ENCODE measurements at places on chromosomes 1 and 21. TPM values are rescaled to one million over a fixed set of nuclear protein-coding genes. Genes with fewer than 3 reads are reported as not detected.

Gene MRPL24
- total RNA-seq = 69.2 TPM

Gene C1orf94
- total RNA-seq = not detected

Gene PIGR
- total RNA-seq = under 0.01 TPM

Gene C8A
- not detected for total RNA-seq

Gene S100A5
- total RNA-seq = not detected

Gene HSD3B2
- not detected for total RNA-seq

Gene SLC1A7
- total RNA-seq = 0.58 TPM

Gene AMY2B
- total RNA-seq = 1.5 TPM

Gene GBP7
- total RNA-seq = not detected

Gene TINAGL1
- 742 TPM for total RNA-seq

Gene GJA5
- 3.7 TPM for total RNA-seq

Gene CFHR4
- total RNA-seq = not detected

Gene LCE2C
- not detected for total RNA-seq

Gene IPO9
- total RNA-seq = 18.3 TPM

Gene FNBP1L
- 22.0 TPM for total RNA-seq

Gene SPRR2B
- total RNA-seq = not detected

Gene PBX1
- 11.3 TPM for total RNA-seq

Gene OR10K2
- total RNA-seq = not detected

Gene CBR3
- 15.9 TPM for total RNA-seq

Gene CEP104
- total RNA-seq = 17.8 TPM

Gene DCDC2B
- not detected for total RNA-seq

Gene DYRK3
- total RNA-seq = 24.7 TPM

Gene SERINC2
- 3.6 TPM for total RNA-seq

Gene BNIPL
- total RNA-seq = 0.38 TPM

Gene PFDN2
- 28.8 TPM for total RNA-seq

Gene BATF3
- total RNA-seq = 6.5 TPM

Gene INSRR
- total RNA-seq = not detected

Gene TMEM35B
- total RNA-seq = 43.4 TPM

Gene TNFSF4
- 2.3 TPM for total RNA-seq

Gene SPRTN
- 15.7 TPM for total RNA-seq

Gene CD1B
- not detected for total RNA-seq

Gene PWP2
- 5.9 TPM for total RNA-seq

Gene CA6
- total RNA-seq = not detected

Gene F3
- 51.6 TPM for total RNA-seq

Gene FCRL4
- not detected for total RNA-seq

Gene MAP3K6
- 8.2 TPM for total RNA-seq

Gene AIRE
- 0.28 TPM for total RNA-seq

Gene RNU1-4
- under 0.01 TPM for total RNA-seq

Gene ABCB10
- 12.1 TPM for total RNA-seq

Gene WDR26
- 38.5 TPM for total RNA-seq

Gene MPL
- not detected for total RNA-seq

Gene PGLYRP4
- total RNA-seq = not detected

Gene PRAMEF25
- not detected for total RNA-seq

Gene PRPF38A
- 15.0 TPM for total RNA-seq

Gene WNT9A
- total RNA-seq = 0.38 TPM

Gene MYOG
- total RNA-seq = not detected

Gene DNMT3L
- total RNA-seq = not detected

Gene KRTAP10-9
- not detected for total RNA-seq

Gene PRAMEF18
- not detected for total RNA-seq

Gene FAM167B
- total RNA-seq = 0.38 TPM

Gene FAM163A
- total RNA-seq = not detected

Gene AGMAT
- 2.7 TPM for total RNA-seq

Gene STUM
- not detected for total RNA-seq

Gene SYTL1
- under 0.01 TPM for total RNA-seq
